ENCODE measurements at places on chromosomes 1 and 21. TPM values are rescaled to one million over a fixed set of nuclear protein-coding genes. Genes with fewer than 3 reads are reported as not detected.

KCNN3 gene
- not detected for total RNA-seq

SELENOF gene
- 131 TPM for total RNA-seq

CD1E gene
- not detected for total RNA-seq

CFHR1 gene
- not detected for total RNA-seq

NEGR1 gene
- not detected for total RNA-seq

OLIG1 gene
- not detected for total RNA-seq

OR2T2 gene
- not detected for total RNA-seq

EPHA2 gene
- not detected for total RNA-seq

SPATA17 gene
- not detected for total RNA-seq

DNA sequence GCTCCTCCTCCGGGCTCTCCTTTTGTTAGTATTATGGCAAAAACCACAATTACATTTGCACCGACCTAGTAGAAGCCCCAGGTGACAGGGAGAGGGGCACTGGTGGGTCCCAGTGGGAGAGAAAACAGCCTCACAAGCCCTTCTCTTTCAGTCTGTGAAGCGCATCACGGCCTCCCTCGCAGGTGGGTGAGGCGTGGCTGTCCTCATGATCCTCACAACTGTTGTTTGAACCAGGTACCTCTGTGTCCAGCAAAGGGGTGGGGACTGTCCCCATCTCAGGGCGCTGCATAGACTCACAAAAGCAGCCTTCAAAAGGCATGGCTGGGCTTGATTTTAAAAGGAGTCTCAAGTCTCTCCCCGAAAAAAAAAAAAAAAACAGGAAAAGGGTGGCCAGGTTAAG lies 7.9 kb upstream of the C2CD2 start:
- DNase-seq: no peak

DNA sequence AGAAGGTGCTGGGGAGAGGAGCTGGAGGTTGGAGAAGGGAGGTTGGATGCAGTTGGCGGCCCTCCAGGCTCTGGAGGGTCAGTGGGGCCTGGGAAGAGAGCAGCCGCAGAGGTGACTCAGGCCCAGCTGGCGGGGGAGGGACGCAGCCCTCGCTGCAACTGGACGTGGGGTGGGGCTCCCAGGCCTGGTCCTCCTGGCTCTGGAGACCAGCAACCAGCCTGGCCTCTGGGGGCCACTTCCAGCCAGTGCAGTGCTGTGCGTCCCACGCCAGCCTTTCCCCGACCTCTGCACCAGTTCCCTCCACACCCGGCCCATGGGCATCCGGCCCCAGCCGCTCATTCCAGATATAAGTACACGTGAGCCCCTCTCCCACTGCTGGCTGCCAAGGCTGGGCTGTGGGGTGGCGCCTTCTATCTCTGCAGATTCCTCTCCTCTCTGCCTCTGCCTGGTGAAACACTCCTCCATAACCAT lies 38.0 kb upstream of the COL18A1 start:
- no peak for DNase-seq

GRCh38 chr1:8846263-8846662 lies 28.8 kb upstream of the RERE start:
- DNase-seq: no peak

DNA sequence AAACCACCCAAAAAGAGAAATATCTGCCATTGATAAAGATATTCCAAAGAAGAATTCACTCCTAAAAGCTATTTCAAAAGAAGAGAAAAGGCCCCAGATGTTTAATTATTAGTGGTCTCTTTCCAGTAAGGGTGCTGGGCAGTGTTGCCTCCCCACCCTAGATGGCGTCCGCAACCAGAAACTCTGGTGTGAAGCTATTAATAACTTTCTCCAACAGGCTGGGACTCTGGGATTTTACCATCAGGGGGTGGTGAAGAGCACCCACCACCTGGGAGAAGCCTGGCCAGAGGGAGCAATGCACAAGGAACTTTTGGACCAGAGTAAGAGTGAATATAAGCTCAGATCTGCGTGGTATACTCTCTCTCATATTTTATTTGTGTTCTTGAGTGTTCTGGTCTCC lies 115.4 kb upstream of the TIAM1 start:
- DNase-seq: no peak

GRCh38 chr1:58850636-58851035 lies 66.8 kb upstream of the JUN start:
- no peak for DNase-seq

GRCh38 chr1:53166912-53167311 lies 24.5 kb upstream of the SLC1A7 start:
- no peak for DNase-seq

DNA sequence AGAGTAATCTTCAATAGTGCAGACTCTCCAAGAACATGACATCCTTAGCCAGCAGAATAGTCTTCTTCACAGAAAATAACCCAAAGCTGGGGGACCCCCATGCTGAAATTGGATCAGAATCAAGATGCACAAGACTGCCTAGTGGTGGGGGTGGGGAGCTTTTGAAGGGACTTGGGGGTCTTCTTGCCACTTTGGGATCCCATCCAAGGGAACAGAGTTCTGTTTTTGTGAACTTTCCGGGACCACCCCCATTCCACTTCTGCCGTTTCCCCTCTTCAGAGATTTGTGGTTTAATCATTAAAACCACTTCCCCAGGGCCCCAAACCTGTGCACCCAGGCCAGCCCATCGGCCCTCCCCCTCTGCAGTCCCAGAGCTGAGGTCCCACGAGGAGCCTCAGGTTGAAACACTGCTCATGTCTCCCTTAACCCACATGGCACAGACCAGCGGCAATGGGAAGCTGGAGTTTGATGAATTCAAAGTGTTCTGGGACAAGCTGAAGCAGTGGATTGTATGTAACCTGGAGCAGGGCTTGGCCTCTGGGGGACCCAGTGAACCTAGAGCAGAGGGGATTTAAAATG lies 44.9 kb downstream of the CAPN9 start:
- no peak for DNase-seq

DNA sequence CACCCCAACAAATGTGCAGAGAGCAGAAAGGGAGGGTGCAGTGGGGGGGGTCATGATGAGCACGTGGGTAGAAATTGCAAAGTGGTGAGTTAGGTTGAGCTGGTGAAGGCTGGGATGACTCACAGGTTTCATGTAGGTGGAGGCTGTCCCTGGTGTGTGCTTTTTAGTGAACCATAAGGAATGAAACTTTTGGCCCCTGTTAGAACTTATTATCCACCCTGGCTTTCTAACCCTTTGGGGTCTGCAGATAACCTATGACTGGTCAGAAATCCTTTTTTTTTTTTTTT lies 46.9 kb downstream of the DOP1B start:
- DNase-seq: peak; percentile 77

DNA sequence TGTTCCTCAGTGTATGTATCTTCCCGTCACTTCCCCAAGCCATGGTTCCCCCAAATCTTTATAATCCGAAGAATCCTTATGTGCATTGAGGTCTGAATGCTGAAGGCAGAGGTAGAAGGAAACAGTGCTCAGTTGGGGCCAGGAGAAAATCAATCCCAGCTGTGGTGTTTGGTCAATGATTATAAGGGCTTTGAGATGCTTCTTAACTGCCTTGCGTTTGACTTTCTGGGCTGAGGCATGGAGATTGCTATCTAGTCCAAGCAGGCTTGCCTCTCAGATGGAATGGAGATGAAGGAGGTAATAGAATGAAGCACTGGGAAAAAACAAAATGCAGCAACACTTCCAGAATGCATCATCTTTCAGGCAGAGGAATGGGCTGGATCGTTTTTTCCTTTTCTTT lies 3.6 kb upstream of the MAP1LC3C start:
- DNase-seq: no peak

- no peak for DNase-seq
These were observed 1326.7 kb downstream of the MRPL39 start for GRCh38 chr21:24280596-24280995.

GRCh38 chr1:202165942-202166843 lies 5.8 kb upstream of the PTPN7 start:
- no peak for DNase-seq

- peak; percentile 31 for DNase-seq
These were observed 15.0 kb downstream of the CRNN start for GRCh38 chr1:152398812-152399698.

- peak; percentile 42 for DNase-seq
These were observed 15.9 kb upstream of the RAB4A start for GRCh38 chr1:229254910-229255541.

DNA sequence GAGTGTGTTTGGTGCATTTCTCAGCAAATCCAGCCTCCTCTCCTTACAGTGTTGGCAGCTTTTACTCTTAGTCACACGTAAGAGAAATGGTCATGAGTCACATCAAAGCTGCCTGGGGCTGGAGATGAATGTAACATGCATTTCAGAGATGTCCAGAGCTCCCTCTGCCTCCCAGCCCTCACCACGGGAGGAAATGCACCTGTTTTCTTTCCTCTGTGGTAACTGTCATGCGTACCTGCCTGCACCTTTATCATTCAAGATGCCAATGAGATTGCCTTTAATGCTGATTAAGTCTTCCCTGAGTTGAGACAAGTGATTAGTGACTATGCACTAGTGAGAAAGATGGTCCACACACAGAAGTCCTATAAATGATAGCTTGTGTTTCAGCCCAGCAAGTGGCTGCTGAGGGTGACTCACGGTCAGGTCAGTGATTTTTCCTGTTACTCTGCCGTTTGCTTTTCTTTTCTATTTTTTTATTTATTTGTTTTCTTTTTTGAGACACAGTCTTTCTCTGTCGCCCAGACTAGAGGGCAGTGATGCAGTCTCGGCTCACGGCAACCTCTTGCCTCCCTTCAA lies 277.3 kb upstream of the FMN2 start:
- peak; percentile 56 for DNase-seq

DNA sequence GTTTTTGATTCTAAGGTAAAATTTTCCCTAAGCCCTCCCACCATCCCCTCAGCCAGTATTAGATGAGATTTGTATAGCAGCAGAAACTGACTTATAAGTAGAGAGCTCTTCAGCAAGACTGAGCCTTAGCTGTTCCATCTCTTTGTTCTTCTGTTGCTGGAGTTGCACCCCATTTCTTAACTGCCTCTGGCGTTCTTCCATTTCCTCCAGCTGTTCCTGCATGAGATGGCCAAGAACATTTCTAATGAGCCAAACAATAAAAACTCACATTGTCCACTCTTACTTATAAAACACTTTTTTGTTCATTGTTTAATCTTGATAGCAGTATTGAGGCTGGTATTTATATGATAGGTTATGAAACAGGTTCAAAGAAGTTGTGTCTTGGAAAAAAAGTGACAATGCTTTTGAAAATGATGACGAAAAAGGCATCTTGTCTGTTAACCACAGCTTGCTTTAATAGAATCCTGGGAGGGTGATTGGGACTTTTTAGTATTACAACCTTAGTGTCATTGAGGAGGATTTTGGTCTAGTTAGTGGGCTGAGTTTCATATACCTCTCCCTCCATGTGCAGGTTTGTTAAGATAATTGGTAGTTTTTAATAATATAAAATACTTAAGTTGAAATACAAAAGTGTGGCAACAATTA lies 18.3 kb downstream of the SYNC start:
- DNase-seq: no peak

- DNase-seq: no peak
These were observed 65.0 kb downstream of the LRRC40 start for GRCh38 chr1:70140343-70140742.

DNA sequence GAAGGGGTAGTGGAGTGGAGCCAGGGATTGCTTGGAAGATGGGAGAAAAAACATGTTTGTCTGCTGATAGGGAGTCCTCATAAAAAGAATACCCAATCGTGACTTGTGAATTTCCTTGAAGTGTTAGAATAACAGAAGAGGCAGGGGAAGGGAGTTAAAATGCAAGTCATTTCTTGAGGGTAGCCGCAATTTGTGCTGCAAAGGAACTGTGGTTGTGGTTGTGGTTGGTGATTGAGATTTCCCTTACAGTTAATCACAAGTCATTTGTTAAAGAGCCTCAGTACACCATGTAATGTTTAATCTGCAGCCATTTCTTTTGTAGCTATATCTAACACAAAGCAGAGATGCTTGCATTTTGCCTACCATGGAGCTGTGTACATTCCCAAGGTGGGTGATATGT lies 38.5 kb upstream of the EGLN1 start:
- DNase-seq: peak; percentile 82

- DNase-seq: peak; percentile 73
These were observed 53.8 kb downstream of the MACF1 start for GRCh38 chr1:39258146-39258924.

- no peak for DNase-seq
These were observed 740.6 kb downstream of the KCNT2 start for GRCh38 chr1:195867638-195868037.
